EH (cell line): ENCODE measurements at places on chromosomes 6 and 20.
A peak's percentile ranks its signal among the peaks of the same experiment; 100 is the strongest.

DNA sequence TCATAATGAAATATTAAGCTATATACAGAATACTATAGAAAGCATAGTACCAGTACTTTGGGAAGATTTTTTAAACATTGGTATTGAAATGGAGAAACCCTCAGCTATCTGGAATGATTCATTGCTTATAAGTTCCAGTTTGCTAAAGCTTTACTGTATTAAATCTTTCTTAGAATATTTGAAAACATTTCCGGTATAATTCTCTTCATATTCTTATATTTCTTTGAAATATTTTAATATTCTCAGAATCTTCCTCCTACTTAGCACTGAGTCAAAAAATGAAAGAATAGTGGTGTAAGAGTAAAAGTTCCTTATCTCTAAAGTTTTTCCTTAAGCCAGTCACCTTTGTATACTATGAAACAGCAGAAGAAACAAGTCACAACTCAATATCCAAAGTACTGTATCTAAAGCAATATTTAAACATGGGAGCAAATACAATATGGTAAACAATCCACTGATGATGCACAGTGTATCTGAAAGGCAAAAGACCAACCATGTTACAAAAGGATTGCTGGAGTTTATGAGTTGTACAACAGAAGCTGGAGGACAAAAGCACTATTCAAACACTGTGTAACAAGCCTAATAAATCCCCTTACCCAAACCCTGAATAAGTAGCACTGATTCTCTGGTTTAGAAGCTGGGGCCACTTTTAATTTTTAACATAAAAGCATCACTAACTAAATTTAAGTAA is 102.1 kb downstream of the PRDM1 start:
- DNase-seq: no peak

- no peak for DNase-seq
These were observed 15.2 kb upstream of the CST9L start for GRCh38 chr20:23583526-23583925.

DNA sequence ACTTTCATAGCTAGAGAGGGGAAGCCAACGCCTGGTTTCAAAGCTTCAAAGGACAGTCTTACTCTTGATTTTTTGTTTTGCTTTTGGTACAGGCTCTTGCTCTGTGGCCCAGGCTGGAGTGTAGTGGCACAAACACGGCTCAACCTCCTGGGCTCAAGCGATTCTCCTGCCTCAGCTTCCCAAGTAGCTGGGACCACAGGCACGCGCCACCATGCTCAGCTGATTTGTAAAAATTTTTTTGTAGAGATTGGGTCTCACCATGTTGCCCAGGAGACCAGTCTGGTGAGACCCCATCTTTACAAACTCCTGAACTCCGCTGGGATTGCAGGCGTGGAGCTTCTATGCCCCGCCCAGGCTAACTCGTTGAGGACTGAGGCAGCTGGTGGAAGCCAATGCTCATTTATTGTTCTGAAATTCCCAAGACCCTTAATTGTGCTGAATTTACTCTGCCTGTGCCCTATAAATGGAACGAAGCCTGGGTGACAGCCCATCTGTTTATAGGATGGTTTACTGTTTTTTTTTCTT is 18.0 kb downstream of the SRSF3 start:
- DNase-seq: no peak

DNA sequence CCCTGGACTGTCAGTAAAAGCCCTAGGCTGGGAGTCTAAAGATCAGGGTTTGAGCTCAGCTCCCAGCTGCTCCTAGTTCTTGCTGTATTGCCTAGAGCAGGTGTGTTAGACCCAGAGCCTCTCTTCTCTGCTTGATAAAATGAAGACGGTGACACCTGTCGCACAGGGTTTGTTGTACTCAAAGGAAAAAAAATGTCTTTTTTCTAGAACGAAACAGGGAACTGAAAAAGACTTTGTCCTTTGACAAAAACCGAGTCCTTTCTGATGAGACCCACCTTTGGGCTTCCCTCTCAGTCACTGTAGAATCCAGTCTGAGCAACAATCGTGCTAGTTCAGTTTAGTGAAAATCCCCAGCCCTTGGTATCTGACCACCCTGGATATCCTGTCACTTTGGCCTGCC is 102.1 kb upstream of the LAMP5 start:
- DNase-seq: no peak

DNA sequence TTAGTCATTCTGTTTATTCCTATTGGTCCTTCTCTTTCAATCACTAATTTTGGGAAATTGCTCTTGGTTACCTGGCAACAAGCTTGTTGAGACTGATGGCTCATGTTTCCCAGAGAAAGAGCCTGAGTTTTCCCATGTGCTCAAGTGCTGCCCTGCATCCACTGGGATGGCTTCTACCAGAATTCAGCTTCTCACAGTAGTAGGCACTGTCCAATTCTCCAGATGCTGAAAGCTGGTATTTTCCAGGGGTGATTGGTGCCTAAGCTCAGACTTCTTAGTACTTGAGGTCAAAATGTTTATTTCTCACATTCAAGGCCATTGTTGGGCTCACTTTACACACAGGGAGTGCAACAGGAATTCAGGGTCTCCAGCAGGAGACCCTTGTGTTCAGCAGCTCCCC is 29.1 kb upstream of the SLC2A12 start:
- no peak for DNase-seq

DNA sequence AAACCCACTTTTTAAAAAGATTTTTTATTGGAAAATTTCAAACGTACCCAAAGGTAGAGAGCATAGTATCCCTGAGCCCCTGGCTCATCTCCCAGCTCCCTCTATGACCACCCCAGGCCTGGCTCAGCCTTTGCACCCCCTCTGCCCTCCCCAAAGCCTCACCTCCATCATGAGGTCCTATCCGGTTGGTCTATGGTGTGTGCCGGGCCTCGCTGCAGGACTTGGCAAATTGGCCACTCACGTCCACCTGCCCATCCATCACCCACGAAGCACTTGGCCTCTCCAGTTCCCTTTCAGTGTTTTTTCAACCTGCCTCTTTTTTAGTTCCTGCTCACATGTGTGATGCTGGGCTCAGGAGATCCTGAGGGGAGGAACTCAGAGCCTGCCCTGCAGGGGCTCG is 147.4 kb downstream of the CDH4 start:
- DNase-seq: no peak

GRCh38 chr6:166679566-166679965 is 52.5 kb upstream of the RPS6KA2 start:
- DNase-seq: no peak

DNA sequence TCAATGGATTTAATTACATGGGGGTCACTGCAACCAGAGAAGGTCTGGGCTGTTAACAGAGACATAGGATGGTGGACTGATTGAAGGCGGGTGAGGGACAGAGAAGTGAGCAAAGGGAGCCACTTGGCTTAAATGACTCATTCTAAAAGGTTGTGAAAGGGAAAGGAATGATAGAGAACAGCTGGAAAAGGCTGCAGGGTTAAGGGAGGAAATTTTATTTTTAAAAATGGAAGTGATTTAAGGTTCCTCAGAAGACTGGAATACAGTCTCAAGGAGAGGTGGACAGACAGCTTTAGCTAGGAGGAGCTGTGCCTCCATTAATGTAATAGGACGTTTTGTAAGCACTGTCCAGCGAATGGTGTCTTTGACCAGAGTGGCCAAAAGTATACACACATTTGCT is 46.7 kb downstream of the RGS17 start:
- peak; percentile 23 for DNase-seq

GRCh38 chr20:30815577-30816181 is 441.8 kb upstream of the DEFB115 start:
- no peak for DNase-seq

DNA sequence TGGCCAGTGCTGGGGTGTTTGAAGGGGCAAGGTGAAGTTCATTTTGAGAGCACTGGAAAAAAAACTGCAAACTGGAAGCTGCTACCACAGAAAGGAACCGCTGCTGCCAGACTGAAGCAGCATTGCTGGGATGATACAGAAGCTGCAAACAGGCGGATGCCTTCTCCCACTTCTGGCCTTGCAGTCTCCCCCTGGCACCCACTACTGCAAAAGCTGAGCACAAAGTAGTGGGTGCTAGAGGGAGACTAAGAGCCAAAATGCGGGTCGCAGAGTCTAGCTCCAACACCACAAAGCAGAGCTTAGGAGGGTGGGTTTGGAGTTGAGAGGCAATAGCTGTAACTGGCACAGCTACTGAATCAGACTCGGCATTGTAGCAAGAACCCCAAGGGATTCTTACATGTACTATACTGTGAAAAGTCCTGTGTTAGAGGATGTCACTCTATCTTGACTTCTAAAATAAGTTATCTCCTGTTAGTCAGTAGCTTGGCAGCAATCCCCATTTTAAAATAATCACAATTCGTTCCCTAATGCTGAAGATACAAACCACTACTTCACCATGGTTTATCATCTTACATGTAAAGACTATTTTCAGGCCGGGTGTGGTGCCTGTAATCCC is 44.0 kb upstream of the COL21A1 start:
- DNase-seq: no peak

DNA sequence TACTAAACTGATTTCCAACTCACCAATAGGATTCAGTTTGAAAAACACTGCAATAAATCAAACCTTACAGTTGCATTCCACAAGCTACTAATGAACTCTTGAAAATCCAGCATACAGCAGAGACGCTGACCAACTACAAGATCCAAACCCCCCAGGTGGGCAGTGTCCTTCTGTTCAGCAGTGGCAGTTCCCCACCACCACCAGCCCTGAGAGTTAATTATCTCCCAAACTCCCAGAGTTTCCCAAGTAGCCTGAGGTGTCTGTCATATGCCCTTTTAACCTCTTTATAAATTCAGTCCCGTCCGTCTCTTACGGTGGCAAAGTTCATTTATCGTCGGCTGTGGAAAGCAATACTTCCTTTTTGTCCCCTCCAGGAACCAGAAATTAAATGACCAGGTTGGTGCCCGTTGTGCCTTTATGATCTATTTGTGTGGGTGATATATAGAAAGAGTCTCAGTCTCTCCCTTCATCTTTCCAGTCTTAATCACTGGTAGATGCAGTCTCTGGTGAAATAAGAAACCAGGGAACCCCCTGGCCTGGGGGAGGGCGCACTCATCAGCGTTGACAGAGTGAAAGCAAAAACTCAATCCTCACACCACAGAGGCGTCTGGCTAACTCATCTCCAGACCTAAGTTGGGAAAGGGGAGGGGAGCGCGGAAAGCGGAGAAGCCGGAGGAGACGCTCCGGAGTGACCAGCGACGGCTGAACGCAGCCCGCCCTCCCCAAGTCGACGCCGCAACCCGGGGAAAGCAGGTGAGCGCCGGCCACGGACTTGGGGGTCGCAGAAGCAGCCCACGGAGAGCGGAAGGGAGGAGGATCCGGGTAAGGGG is 717 bp downstream of the MRPL14 start:
- peak; percentile 83 for DNase-seq

DNA sequence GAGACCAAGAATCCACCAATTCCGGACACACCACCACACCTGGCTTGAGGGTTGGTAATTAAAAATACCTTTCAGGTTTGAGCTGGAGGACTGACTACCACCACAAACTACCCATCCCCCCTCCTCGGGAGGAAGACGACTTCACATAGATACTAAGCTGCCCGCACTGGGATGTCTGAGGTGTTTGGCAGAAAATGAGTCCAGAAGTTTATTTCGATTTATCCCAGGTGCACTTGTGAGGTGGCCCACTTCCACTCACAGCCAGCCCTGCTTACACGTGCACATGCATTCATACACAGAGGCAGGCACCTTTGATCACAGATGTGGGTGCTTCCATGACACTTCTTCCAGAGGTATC is 187.1 kb downstream of the ID4 start:
- no peak for DNase-seq

GRCh38 chr6:36615018-36615761 is 21.0 kb downstream of the SRSF3 start:
- DNase-seq: peak; percentile 68

DNA sequence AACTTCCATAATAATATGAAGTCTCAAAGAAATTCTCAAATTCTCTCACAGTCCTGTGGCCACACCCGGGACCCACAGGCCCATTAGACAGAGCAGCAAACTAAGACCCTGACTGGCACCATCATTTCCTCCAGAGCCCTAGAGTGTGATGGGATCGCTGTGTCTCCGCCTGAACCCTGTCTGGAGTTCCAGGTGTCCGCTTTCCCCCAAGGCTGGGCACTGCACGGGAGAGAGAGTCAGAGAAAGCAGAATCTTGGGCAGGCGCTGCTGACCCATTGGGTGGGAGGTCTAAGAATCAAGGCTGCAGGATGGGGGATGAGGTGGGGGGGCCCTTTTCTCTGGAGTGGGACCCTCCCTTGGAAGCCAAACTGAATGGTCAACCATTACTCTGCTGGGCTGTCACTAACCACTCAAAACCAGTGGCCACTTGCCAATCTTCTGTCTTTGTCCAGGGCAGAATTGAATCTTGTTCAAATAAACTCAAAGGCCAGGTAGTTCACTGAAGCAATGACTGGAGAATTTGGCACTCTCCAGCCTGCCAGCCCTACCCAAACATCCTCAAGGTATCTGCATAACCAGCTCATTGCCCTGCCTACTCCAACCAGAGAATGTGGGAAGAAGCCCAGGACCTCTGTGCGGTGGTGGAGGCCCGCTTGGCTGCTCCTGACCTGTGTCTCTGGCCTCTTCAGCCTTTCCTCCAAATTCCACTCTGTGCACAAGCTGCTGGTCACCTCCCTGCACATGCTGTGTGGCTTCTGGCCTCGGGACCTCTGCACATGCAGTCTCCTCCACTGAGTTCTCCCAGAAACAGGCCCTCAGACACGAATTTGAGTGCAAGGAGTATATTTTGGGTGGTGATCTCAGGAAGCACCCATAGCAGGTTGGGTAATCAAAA is 141.1 kb downstream of the CEBPB start:
- no peak for DNase-seq

- peak; percentile 77 for DNase-seq
These were observed 2.8 kb downstream of the FOXS1 start for GRCh38 chr20:31842471-31843157.

DNA sequence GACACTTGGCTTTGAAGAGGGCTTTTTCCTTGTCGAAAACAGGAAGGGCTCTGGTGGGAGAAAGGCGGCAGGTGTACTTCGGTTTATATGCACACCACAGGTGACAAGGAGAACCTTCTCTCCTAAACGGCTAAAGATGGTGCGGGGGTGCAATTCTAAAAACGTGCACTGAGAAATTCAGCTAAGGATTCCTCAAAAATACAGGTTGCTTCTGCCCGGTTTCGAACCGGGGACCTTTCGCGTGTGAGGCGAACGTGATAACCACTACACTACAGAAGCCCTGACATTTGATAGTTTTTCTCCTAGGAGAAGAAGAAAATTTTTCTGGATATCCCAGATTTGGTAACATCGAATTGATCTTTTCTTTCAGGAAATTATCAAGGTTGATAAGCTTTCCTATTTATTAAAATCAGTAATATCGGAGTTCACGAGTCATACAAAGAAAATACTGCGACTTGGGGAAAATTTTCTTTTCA is 32.0 kb downstream of the POM121L2 start:
- peak; percentile 58 for DNase-seq

- DNase-seq: peak; percentile 15
These were observed at the start of gene CPNE5 for GRCh38 chr6:36838896-36839748. Gene CPNE5 (minus strand): TSS chr6:36839444. CDS start chr6:36839377, 67 bp downstream.

DNA sequence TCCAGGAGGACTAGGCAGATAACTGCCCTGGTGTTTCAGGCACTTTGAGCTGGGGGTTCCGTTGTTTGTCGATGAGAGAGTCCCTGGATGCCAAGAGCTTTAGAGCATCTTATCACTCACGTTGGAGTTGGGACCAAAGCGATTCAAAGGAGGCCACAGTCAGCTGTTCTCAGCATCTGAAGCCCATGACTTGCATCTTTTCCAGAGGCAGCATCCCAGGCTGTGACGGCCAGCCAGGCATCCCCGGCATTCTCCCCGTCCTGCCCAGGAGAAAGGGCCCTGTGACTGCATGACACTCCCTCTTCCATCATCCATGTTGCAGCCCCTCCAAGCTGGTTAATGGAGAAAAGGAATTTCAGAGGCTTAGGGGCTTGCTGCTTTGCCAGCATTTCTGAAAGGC is 520.3 kb downstream of the CDH26 start:
- DNase-seq: no peak

- DNase-seq: no peak
These were observed 63.5 kb upstream of the PHACTR2 start for GRCh38 chr6:143614235-143614634.
